ENCODE measurements at places on chromosomes 4 and X.

DNA sequence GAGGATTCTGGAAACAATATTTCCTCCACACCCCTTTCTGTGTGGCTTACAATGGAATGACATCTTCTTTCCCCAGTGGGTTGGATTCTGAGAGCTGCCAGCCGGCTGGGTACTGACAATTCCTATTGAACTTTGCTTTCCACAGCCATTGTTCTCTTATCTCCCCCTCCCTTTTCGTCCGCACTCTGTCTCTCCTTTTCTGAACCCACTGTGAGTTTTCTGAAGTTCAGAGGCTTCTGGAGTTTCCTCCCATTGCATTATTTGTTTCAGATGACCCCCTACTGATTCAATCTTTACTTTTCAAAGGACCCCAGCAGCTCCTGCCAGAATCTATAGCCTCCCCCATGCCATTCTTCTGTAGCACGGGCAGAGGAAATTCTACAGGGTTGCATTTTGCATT, 10.4 kb downstream of the SMPX start:
- no peak for DNase-seq

GRCh38 chr4:140267576-140267975, 105.9 kb upstream of the SCOC start:
- no peak for DNase-seq

- DNase-seq, result peak; percentile 57
Observed at GRCh38 chr4:5804656-5805055, 88.2 kb downstream of the CRMP1 start.

DNA sequence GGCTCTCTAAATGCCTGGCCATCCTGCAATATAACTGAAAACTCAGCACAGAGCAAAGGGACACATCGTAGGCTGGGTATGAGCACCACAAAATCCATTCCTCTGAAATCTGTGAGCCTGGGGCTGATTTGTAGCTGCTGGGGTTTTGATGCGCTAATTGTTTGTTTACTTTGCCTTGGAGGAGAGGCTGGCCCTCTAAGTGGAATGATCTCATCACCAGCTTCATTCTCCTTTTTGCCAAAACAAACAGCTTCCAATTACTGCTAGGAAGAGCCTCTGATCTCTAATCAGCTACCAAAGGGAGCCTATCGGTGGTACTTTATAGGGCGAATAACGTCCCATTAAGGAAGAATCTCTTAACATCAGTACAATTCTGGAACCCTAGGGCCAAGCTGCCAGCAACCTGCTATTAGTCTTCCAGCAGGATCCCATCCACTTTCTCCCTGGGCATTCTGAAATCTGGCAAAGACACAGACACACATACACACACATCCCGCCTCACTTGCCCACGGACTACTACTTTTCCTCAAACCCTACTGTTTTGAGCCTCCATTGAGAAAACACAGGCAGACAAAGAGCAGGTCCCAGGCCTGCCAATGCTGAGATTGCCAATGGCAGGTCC, 5.8 kb downstream of the ANOS1 start:
- DNase-seq, result peak; percentile 11

All from osteoblast (primary cell).